Activated naive CD4-positive, alpha-beta T cell (primary cell): ENCODE measurements at places on chromosomes 5 and 9.

- DNase-seq, result no peak
Measured at GRCh38 chr9:81080900-81081299, 608.4 kb downstream of the TLE1 start.

GRCh38 chr9:130890870-130891687, 5.5 kb downstream of the QRFP start:
- DNase-seq, result no peak

DNA sequence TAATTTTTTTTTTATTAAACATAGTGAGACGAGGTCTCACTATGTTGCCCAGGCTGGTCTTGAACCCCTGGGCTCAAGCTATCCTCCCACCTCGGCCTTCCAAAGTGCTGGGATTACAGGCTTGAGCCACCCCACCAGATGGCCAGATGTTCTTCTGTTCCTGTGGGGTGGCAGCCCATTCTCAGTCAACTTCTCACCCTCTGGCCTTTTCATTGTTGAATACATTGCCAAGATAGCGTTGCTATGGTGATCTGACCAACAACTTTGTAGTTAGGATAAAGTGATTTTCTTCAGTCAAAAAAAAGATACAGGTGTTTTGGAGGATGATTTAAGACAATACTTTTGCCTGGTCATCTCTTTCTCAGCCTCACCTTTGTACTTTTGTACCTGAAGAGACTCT, 109.1 kb downstream of the EGFLAM start:
- DNase-seq, result no peak

DNA sequence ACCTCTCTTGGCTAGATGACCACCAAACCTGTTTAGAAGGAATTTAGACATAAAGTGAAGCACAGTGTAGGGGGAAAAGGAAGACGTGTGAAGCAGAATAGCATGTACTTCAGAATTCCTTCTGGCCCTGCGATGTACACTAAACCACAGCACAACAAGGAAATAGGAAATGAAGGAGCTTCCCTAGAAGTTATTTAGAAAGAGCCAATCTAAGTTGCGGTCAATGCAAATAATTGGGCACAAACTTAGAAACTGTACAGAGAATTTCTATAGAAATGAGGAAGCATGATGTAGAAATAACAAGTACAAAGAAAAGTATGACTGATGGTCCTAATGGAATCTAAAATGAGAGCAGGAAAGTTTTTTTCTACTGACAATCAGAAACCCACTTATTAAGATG, 41.5 kb downstream of the ANKRD55 start:
- DNase-seq, result no peak

DNA sequence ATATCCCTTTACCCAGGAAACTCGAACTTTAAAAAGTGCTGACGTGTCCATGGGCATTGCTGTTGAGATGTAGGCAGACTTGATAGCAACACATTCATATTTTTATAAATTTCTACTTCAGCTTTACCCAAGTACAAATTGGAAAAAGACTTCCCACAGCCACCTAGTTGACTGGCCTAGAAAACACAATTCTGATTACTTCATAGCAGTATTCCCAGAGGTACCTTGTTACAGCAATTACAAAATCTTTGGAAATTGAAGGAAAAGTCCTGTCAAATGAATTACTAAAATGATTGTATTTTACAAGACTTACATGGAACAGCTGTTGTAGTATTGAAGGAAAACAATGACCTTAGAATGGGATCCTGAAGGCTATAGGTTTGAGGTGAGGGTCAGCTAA, 130.7 kb upstream of the NREP start:
- no peak for DNase-seq
